HL-60 (cell line): ENCODE measurements at places on chromosomes 4 and X.
A peak's percentile ranks its signal among the peaks of the same experiment; 100 is the strongest.

DNA sequence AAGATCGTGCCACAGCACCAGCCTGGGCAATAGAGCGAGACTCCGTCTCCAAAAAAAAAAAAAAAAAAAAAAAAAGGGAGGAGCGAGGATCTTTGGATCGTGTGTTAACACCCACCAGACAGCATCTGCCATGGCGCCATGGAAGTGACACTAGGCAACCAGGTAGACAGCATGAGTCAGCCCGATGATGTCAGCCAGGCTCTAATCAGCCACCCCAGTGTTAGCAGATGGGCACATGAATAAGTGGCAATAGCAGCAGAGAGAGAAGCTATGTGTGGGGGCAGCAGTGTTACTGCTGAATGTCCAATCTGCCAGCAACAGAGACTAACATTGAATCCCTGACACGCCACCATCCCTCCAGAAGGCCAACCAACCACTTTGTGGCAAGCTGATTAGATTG lies 6.6 kb downstream of the SYN1 start:
- DNase-seq, result no peak

GRCh38 chrX:23854945-23855344 lies 52.8 kb downstream of the APOO start:
- DNase-seq, result peak; percentile 72

- DNase-seq, result no peak
Observed at GRCh38 chrX:113275804-113276203, 435.2 kb upstream of the AMOT start.

DNA sequence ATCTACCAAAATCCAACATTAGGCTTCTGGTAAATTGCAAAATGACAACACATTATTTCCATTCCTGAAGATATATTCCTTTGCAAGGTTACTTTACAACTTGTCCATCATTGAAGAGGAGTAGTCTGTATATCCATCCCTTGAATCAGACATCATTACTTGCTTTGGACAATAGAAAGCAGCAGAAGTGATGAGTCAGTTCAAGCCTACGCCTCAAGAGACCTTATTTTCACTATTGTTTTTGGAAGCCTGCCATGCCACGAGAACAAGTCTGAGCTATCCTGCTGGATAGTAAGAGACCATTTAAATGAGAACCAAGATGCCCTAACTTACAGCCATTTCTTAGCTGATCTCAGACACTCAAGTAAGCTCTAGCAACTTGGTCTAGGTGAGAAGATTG lies 246.0 kb upstream of the HHIP start:
- no peak for DNase-seq

DNA sequence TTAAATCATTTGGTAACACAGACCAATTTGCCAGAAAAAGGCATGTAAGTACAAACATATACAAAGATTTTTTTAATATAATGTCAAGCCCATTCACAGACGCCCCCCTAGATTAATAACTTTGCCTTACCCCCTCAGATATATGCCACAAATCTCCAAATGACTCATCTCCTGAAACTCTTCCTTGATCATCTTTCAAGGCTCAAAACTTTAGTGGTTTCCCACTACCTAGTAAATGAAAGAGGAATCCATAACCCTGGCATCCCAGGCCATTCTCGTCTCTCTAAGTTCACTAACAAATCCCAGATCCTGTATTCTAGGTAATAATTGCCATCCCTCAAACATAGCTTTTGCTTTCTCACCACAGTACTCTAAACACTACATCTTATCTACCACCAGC lies 61.9 kb downstream of the PRSS12 start:
- no peak for DNase-seq

GRCh38 chr4:1754336-1754735 lies 33.0 kb downstream of the TACC3 start:
- no peak for DNase-seq

DNA sequence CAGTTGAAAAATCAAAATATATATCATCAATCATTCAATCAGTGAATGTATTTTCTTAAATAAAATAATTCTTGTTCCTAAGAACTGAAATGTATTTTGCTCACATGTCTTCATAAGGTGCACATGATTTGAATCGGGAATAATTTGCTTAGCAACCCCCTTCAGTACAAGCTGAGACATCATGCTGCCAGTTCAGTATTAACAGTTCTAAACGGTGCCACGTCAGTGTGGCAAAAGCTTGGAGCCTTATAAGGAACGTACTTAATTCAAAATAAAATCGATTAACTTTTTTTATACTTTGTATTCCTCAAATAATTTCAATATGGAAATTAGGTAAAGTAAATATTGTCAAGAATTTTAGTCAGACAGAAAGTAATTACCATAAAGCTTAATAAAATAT lies 287.9 kb downstream of the CCSER1 start:
- no peak for DNase-seq

DNA sequence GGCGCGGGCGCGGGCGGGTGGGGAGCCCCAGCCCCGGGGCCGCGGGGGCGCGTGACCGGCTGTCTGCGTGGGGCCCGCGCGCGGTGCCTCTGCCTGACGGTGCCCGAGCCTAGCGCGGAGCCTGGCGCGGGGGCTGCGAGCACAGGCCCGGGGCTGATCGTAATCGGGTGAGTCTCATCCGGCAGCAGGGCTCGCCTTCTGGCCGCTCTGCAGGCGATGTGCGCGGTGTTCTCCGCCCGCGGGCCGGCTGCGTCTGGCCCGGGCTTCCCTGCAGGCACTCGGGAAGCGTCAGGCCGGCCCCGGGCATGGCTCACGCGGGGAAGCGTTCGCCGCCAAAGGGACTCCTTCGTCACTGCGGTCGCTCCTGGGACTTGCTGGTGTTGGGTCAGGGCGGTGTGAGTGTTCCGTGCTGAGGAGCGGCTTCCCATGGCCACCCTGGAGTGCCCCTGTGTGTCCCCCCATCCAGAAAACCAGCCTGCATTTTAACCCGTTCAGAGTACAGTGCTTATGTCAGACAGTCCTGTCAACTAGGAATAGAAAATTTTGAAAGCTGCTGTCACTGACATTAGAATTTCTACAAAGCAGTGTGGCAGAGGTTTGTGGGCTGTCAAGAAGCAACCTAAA lies 40.6 kb downstream of the FAM149A start:
- DNase-seq, result no peak

- no peak for DNase-seq
Observed at GRCh38 chr4:64940698-64941097, 531.4 kb upstream of the TECRL start.

GRCh38 chr4:10747186-10747585 lies 62.6 kb upstream of the CLNK start:
- DNase-seq, result no peak

DNA sequence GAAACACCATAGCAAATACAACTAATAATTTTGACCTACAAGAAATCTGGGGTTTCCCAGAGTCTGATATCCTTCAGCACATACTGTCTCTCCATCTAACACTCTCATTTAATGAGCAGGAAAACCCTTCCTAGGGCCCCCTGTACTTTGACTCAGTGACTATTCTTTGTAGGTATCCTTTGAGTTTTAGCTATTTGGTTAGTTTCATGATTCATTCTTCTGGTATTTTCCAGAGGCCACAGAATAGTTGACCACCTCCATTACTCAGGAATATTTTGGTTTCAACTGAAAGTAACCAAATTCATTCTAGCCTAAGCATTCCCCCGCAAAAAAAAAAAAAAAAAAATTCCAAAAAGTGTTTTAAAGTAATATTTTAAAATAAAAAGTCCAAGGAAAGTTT lies 140.0 kb downstream of the IDS start:
- no peak for DNase-seq

GRCh38 chr4:3791910-3792542 lies 25.8 kb downstream of the ADRA2C start:
- DNase-seq, result no peak

DNA sequence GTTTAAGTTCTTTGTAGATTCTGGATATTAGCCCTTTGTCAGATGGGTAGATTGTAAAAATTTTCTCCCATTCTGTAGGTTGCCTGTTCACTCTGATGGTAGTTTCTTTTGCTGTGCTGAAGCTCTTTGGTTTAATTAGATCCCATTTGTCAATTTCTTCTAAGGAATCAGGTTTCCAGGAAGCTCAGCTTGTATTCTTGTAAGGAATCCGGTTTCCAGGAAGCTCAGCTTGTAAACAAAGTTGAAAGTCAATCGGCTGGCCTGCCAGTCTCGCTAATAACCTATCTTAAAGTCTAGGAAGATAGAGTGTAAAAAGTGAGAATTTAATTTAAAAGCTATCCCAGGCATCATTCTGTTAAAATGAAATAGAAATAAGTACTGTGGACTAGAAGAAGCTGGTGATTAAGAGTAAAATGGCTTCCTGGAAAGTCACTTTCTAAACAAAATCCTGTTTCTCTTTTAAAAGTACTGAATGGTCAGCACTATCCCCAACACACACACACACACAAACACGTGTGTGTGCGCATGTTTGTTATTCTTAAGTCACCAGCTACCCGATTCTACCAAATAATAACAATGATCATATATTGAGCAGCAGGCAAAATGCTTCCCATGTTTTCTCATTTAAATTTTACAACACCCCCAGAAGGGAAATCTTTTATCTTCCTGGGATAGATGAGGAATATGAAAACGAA lies 171.7 kb downstream of the PAPSS1 start:
- no peak for DNase-seq

DNA sequence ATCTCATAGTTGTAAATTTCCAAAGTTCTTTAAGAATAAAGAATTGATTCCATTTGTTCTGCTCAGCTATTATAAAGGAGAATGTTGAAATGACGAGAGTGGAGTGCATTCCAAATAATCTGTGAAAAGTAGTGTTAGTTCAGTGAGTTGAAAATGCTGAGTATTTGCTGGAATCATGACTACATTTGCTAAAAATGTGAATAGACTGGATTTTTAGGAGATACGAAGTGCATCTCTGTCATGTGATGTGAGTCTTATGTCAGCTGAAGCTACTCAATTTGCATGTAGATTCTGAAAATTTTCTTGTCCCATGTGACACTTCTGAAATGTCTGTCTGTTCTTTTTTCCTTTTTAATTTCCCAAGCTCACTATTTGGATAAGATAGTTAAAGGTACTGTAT lies 206.0 kb downstream of the DCTD start:
- no peak for DNase-seq

- DNase-seq, result peak; percentile 64
Observed at GRCh38 chr4:3044870-3045819, 29.2 kb downstream of the HTT-AS start.

DNA sequence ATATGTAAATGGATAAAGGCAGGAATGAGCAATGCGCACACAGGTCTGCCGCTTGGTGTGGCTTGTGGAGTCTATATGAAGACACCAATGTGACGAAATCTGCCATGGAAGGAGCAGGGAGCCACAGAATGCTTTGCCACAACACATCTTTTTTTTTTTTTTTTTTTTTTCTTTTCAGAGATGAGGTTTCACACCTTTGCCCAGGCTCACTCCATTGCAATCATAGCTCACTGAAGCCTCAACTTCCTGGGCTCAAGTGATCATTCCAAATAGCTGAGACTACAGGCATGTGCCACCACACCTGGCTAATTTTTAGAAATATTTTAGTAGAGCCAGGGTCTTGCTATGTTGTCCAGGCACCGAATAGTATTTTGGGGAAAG lies 17.4 kb upstream of the SLC34A2 start:
- DNase-seq, result no peak

DNA sequence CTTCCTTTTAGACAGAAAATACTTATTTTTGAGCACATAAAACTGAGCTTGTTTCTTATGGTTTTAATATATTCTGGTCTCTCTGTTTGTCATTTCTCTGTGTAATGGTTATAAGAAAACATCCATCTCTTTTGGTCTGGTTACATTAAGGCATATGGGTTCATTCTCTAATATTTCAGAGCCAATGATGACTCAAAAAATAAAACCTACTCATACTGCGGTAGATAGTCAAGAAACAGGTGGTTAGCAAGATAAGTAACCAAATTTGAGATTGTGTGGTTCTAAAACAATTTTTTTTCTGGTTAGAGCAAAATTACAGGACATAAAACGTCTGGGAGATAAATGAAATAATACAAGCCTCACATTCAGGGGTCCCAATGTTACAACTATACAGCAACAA lies 654.5 kb downstream of the STIM2 start:
- DNase-seq, result no peak

GRCh38 chr4:173527103-173527891 lies 2.7 kb downstream of the HAND2 start:
- no peak for DNase-seq

- no peak for DNase-seq
Observed at GRCh38 chr4:114857831-114858230, 255.6 kb downstream of the NDST4 start.

DNA sequence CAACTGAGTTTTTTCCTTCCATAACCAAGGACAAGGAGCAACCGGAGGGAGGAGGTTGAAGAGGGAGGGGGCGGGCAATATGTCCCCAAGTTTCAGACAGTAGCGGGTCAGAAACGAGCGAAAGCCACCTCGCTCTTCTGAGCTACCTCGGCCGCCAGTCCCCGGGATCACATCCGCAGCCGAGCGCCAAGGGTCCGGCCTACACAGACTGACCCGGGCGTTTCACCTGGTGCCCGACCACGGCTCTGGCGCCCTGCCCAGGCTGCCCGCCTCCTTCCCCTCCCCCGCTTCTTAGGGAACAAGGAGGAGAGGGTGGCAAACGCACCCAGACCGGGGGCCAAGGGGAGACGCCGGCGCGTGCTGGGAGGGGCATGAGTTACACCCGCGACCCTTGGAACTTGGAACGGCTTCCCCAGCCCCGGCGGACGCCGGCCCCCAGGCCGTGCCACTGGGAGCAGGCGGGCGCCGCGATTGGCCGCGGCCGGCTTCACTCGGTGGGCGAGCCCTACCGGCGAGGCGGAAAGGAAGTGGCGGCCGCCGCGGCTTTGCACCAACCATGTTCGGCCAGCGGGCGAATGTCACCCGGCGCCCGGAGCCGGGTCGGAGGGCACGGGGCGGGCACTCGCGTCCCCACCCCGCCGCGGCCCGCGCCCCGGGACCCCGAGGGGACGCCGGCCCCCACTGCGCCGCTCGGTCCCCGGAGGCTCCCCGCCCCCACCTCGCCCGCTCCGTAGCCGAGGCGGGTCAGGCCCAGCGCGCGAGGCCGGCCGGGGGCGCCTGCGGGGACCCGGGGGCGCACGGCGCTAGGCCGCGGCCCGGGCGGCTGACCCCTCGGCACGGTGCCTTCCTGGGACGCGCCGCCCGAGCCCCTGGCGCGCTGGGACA lies 1.5 kb downstream of the IRF2 start:
- peak; percentile 65 for DNase-seq

DNA sequence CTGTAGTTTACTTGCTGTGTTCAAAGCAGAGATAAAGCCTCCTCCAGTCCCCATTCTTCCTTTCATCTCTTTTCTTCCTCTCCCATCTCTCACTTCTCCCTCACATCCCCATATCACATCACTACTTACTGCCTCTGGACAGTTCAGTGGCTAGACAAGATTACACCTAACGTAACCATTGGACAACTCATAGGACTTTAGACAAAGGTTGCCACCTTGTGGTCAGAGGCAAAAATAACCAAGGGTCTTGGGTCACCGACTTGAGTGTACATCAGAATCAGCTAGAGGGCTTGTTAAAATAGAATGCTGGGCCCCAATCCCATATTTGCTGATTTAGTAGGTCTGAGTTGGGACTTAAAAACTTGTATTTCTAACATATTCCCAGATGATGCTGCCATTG lies 109.3 kb upstream of the DGKK start:
- DNase-seq, result peak; percentile 56

GRCh38 chr4:80507507-80507906 lies 172.0 kb downstream of the CFAP299 start:
- DNase-seq, result no peak

- no peak for DNase-seq
Observed at GRCh38 chr4:143699331-143700045, 987 bp downstream of the FREM3 start.
